Activated CD4-positive, alpha-beta memory T cell treated with anti-CD3 and anti-CD28 coated beads for 36 hours (primary cell): ENCODE measurements at places on chromosomes 4 and X.

- no peak for DNase-seq
- no peak overlapping the region for H3K4me3 ChIP-seq
- H3K36me3 ChIP-seq: no peaks in the 10 kb centered on the region
- no peak overlapping the region for H3K27ac ChIP-seq
- no peaks in the 10 kb centered on the region for H3K27me3 ChIP-seq
Measured at GRCh38 chrX:114717921-114718320, 134.0 kb downstream of the HTR2C start.

GRCh38 chr4:167000141-167000852 is 234.0 kb downstream of the SPOCK3 start:
- no peak overlapping the region for H3K4me3 ChIP-seq
- no peaks in the 10 kb centered on the region for H3K27me3 ChIP-seq
- no peaks in the 10 kb centered on the region for H3K36me3 ChIP-seq
- H3K4me1 ChIP-seq: no peaks in the 10 kb centered on the region
- H3K27ac ChIP-seq: no peak overlapping the region
- DNase-seq: no peak

DNA sequence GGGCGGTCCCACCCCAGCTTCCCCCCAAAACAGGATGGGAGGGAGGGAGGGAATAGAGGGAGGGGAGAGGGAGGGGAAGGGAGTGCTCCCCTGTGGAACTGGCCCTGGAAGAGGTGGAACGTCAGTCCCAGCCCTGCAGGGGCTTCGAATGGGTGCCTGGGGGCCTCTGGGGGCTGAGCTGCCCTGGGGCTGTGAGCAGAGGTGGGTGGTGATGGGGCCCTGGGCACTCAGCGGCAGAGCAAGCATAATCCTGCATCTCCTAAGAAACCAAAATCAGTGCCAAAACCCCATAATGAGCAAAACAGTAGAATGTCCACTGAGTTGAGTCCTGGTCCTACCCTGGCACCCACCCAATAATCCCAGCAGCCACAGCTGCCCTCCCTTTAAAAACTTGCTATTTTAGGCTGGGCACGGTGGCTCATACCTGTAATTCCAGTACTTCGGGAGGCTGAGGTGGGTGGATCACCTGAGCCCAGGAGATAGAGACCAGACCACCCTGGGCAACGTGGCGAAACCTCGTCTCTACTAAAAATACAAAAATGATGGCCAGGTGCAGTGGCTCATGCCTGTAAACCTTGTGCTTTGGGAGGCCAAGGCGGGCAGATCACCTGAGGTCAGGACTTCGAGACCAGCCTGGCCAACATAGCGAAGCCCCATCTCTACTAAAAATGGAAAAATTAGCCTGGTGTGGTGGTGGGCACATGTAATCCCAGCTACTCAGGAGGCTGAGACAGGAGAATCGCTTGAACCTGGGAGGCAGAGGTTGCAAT is 11.1 kb downstream of the DOK7 start:
- no peaks in the 10 kb centered on the region for H3K36me3 ChIP-seq
- no peak for DNase-seq
- H3K4me1 ChIP-seq: no peaks in the 10 kb centered on the region

GRCh38 chr4:73275318-73275654 is 16.7 kb upstream of the ANKRD17 start:
- H3K4me1 ChIP-seq: no peaks in the 10 kb centered on the region
- H3K4me3 ChIP-seq: no peak overlapping the region
- peaks cover 27% of the 10 kb centered on the region for H3K36me3 ChIP-seq
- H3K27ac ChIP-seq: no peak overlapping the region

- H3K27me3 ChIP-seq: no peaks in the 10 kb centered on the region
- DNase-seq: no peak
- H3K4me3 ChIP-seq: no peak overlapping the region
- H3K4me1 ChIP-seq: peaks cover 8% of the 10 kb centered on the region
- no peaks in the 10 kb centered on the region for H3K36me3 ChIP-seq
Measured at GRCh38 chr4:154617820-154618317, 5.4 kb upstream of the FGG start.

- H3K27me3 ChIP-seq: no peaks in the 10 kb centered on the region
- H3K4me3 ChIP-seq: no peak overlapping the region
- DNase-seq: no peak
- no peaks in the 10 kb centered on the region for H3K4me1 ChIP-seq
- H3K27ac ChIP-seq: no peak overlapping the region
Measured at GRCh38 chr4:104416725-104417356, 77.9 kb downstream of the CXXC4 start.

DNA sequence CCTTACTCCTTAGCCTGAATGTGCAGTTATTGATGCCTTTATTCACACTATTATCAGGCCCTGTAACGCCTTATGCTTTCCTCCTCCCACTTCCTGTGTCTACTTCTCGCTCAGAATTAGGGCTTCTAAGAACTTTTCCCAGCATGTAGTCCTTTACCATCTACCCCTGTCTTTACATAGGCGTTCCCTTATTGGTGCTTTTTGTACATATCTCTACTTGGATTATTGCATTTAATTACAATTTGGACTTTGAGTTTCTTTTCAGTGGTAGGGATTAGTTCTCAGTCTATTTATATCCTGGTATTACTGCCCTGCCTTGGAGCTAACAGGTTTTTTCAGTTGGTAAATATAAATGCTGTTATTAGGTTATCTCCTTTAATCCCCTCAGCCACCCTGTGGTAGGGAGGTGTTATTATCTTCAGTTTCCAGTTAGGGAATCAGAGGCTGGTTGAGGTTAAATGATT is 84.0 kb downstream of the RBPJ start:
- no peak overlapping the region for H3K27ac ChIP-seq
- peaks cover 17% of the 10 kb centered on the region for H3K4me1 ChIP-seq
- H3K27me3 ChIP-seq: no peaks in the 10 kb centered on the region
- H3K36me3 ChIP-seq: peaks cover 48% of the 10 kb centered on the region
- no peak overlapping the region for H3K4me3 ChIP-seq

DNA sequence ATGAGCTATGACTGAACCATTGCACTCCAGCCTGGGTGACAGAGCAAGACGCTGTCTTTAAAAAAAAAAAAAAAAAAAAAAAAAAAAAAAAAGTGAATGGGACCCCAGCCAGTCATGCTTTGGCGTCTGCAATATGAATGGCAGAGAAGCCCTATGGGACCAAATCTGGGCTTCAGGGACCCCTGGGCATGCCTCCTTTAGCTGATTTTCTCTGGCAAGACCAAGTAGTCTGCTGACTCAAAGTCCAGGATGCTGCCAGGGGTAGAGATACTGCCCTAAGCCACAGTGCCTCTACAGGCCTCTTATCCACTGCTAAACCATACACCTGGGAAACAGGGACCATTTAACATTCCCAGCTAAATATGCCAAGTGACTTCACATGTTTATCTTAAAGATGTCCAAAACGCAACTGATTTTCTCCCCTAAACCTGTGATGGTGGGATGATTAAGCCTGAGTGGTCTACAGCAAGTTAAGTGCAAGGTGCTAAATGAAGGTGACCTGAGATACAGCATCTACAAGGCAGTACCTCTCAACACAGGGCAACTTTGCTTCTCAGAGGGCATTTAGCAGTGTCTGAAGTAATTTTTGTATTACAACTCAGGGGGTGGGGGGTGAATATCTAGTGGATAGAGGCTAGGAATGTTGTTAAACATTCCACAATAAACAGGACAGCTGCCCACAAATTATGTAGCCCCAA is 5.8 kb downstream of the RPS4X start:
- no peak for DNase-seq
- H3K27me3 ChIP-seq: no peaks in the 10 kb centered on the region
- H3K27ac ChIP-seq: peak overlapping the region; percentile 71
- H3K36me3 ChIP-seq: peaks cover 65% of the 10 kb centered on the region
- H3K4me3 ChIP-seq: no peak overlapping the region

DNA sequence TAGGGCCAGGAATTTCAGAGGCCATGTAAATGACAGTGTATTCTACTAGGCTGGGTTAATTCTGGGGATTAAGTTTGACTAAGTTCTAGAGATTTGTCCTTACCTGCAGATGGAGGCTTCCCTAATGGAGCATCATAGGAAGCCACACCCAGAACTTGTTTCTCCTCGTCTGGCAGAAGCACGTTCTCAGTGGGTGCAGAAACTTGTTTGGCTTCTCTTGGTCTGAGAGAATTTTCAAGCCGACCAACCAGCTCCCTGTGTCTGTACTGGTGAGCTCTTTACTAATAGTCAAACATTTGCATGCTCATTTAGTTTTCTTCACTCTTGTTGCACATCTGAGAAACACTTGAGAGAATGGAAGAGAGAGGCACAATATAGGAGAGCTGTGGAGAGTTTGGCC is 907 bp upstream of the ATP10D start:
- H3K4me1 ChIP-seq: peaks cover 20% of the 10 kb centered on the region
- no peak for DNase-seq
- H3K4me3 ChIP-seq: peak overlapping the region; percentile 21

DNA sequence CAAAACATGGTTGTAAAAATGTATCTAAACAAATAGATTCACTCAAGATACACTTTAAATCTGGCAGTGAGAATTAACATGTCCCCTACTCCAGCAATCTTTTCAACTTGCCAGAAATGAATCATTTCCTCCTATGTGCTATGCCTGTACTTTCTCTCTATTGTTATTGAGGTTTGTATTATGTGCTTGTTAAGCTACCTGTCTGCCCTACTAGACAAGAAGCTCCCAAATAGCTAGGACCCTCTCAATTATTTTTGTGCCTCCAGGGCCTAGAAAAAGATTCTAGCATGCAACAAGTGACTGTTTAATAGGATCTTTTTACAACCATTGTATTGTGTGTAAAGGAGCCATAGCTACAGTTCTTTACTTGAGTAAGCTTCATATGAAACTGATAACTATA is 3.5 kb upstream of the SAP30 start:
- DNase-seq: no peak
- peak overlapping the region; percentile 19 for H3K27ac ChIP-seq
- no peaks in the 10 kb centered on the region for H3K27me3 ChIP-seq
- peaks cover 2% of the 10 kb centered on the region for H3K36me3 ChIP-seq
- no peak overlapping the region for H3K4me3 ChIP-seq

GRCh38 chr4:67764183-67764582 is 10.0 kb upstream of the GNRHR start:
- no peaks in the 10 kb centered on the region for H3K27me3 ChIP-seq
- H3K4me3 ChIP-seq: no peak overlapping the region
- H3K4me1 ChIP-seq: peaks cover 4% of the 10 kb centered on the region
- H3K36me3 ChIP-seq: no peaks in the 10 kb centered on the region
- no peak for DNase-seq

DNA sequence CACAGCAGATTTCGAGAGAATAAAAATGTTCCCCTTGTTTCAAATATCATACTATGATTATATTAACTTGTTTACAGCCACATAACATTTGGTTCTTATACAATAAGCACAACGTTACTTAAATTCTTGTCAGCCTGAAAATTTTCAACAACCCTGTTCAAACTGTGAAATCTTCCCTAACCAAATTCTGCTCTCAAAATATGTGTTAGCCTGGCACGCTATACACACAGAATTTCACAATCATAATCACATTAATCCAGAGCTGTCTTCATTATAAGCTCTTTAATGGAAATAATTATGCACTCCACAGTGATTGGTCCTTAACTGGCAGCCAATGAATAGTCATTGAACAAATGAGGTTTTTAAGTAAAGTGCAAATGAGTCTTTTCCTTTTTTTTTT is 7.3 kb upstream of the PRSS12 start:
- DNase-seq: no peak
- H3K27ac ChIP-seq: no peak overlapping the region
- H3K4me1 ChIP-seq: no peaks in the 10 kb centered on the region
- H3K36me3 ChIP-seq: no peaks in the 10 kb centered on the region
- no peak overlapping the region for H3K4me3 ChIP-seq

DNA sequence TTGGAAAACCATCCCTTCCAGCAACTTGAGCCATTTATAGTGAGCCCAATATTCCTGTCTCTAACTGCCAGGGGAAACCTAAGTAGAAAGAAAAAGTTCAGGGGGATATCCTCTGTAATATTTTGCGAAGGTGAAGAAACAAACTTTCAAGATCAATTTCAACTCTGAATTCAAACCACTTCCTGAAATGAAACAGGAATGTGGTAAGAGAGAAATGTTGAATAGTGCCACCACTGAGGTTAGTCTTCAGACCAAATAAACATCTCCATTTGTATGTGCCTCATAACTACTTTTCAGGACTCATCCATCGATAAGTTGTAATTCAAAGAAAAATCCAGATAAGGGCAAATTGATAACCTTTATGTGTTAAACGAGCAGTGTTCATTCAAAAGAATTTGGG is 128.7 kb downstream of the GABRB1 start:
- no peaks in the 10 kb centered on the region for H3K27me3 ChIP-seq
- no peaks in the 10 kb centered on the region for H3K36me3 ChIP-seq
- H3K4me1 ChIP-seq: no peaks in the 10 kb centered on the region
- no peak for DNase-seq
